ENCODE measurements at places on chromosomes 16 and 17. TPM values are rescaled to one million over a fixed set of nuclear protein-coding genes. Genes with fewer than 3 reads are reported as not detected.

Gene ZNF286A
- polyA plus RNA-seq = 41.5 TPM

Gene GPR139
- not detected for polyA plus RNA-seq

Gene ITGAX
- 0.83 TPM for polyA plus RNA-seq

Gene NPIPA3
- not detected for polyA plus RNA-seq

Gene KRTAP4-4
- not detected for polyA plus RNA-seq

Gene KRT39
- polyA plus RNA-seq = not detected

Gene P2RX1
- 1.0 TPM for polyA plus RNA-seq

Gene KIF1C
- 90.9 TPM for polyA plus RNA-seq

Gene ITGAD
- not detected for polyA plus RNA-seq

Gene PYY
- 0.45 TPM for polyA plus RNA-seq

Measured in renal pelvis (tissue), 12 donors.